Fibroblast of gingiva (primary cell): ENCODE measurements at places on chromosomes 6 and 20.

- DNase-seq, result no peak
Observed at GRCh38 chr6:149024361-149024760, 277.5 kb downstream of the UST start.

DNA sequence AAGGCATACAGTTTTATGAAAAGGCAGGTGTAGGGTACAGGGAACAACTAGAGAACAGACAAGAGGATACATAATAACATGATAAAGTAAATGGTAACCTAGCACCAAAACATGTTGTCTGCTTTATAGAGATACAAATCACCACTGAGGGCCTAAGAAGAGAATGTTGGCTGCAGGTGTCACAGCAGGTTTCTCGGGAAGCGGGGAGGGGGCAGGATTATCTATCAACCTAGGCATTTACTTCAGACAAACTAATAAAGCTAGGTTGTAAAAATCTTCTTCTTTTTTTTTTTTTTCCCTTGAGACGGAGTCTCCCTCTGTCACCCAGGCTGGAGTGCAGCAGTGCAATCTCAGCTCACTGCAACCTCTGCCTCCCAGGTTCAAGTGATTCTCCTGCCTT, 22.7 kb downstream of the PIM1 start:
- DNase-seq, result no peak

DNA sequence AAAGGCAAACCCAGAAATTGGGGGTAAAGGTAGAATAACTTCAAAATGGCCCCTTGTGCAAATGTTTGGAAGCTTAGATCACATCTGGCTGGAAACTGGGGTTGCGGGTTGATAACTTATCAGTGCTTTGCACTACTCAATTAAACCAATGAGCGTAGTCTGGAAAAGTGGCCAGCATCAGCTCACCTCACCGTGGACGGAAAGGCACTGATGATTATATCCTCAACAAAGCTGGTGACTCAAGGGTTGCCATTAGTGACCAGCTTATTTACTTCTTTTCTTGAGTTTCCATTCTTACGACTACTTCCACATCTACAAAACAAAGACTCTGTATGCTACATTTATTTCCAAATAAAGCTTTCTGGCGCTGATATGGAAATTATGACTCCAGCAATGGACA, 198.5 kb upstream of the HEY2 start:
- no peak for DNase-seq

DNA sequence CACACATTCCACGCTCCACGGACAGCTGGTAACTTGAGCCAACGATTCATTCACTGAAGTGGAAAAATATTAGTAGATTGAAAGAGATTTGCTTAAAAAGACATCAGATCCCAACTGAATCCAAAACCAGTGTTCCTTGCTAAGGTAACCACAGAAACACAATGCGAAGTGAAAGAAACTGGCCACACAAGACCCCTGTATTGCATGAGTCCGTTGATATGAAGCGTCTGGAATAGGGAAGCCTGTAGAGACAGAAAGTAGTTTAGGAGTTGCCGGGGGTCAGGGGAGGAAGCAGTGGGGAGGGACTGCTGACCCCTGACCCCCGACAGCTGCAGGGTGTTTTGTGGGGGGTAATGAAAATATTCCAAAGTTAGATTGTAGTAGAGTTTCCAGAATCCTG, 10.0 kb downstream of the PCK1 start:
- no peak for DNase-seq

DNA sequence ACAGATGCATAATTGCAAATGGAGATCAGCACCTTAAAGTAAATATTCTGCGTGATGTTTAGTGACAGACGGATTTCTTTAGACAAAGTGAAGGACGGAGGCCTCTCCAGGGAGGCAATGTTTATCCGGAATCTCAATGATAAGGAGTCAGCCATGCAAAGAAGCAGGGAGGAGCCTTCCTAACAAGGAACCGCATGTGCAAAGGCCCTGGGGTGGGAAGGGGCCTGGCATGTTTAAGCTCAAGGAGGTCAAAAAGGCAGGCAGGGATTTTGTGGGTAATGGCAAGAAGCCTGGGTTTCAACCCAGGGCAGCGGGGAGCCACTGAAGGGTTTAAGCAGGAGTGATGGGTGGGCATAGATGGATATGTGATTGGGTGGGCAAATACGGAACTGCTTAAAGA, 678 bp downstream of the BPIFB3 start:
- DNase-seq, result no peak

DNA sequence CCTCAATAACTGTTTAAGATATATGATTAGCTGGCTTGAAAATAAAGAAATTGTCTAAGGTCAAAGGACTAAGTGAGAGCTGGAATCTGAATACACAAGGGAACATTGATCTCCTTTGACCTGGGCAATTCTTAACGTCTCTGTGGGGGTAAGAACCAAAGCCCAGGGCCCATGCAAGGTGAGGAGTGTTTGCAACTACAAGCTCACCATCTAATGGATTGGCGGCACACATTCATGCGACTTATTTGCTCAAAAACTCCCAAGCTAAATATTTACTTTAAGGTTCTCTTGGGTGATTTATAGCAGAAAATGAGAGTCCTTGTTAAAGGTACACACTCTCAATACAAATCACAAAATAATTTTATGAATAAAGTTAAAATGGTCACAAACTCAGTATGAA, 392.0 kb upstream of the FLRT3 start:
- DNase-seq, result no peak
